ENCODE measurements at places on chromosomes 3 and 15. TPM values are rescaled to one million over a fixed set of nuclear protein-coding genes. Genes with fewer than 3 reads are reported as not detected.

The CCDC54 gene
- not detected for polyA plus RNA-seq

The MLF1 gene
- 0.88 TPM for polyA plus RNA-seq

DNA sequence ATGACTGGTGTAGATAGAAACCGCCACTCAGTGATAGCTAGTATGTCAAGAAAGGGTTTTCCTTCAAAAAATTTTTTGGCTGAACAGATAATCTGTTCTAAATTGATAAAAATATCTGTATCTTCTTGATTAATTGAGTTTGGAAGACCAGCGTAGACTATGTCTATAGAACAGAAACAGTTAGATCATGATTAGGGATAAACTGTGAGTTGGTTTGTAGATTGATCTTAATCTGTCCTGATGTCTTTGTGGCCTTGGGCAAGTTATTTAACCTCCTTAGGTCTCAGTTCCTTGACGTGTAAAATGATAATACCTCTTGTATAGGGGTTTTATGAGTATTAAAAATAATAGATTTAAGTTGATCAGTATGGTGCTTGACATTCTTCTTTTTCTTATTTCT is 4.7 kb downstream of the NFKBIZ start:
- H3K36me3 ChIP-seq: peaks cover 66% of the 10 kb centered on the region
- peaks cover 62% of the 10 kb centered on the region for H3K4me1 ChIP-seq
- no peak overlapping the region for H3K4me3 ChIP-seq
- peak overlapping the region; percentile 6 for H3K27ac ChIP-seq
- no peaks in the 10 kb centered on the region for H3K27me3 ChIP-seq

GRCh38 chr15:57033715-57034439 is 115.4 kb downstream of the TCF12 start:
- H3K4me1 ChIP-seq: peaks cover 31% of the 10 kb centered on the region
- H3K27ac ChIP-seq: peak overlapping the region; percentile 22
- peak; percentile 72 for DNase-seq
- no peaks in the 10 kb centered on the region for H3K36me3 ChIP-seq
- no peak overlapping the region for H3K4me3 ChIP-seq
- no peaks in the 10 kb centered on the region for H3K27me3 ChIP-seq

Data from HepG2 (cell line).